ENCODE measurements at places on chromosomes 6 and 20.

- DNase-seq, result no peak
These were observed 106.8 kb downstream of the COL19A1 start for GRCh38 chr6:69973138-69973537.

GRCh38 chr6:8177721-8178120 is 75.4 kb upstream of the EEF1E1 start:
- DNase-seq, result no peak

DNA sequence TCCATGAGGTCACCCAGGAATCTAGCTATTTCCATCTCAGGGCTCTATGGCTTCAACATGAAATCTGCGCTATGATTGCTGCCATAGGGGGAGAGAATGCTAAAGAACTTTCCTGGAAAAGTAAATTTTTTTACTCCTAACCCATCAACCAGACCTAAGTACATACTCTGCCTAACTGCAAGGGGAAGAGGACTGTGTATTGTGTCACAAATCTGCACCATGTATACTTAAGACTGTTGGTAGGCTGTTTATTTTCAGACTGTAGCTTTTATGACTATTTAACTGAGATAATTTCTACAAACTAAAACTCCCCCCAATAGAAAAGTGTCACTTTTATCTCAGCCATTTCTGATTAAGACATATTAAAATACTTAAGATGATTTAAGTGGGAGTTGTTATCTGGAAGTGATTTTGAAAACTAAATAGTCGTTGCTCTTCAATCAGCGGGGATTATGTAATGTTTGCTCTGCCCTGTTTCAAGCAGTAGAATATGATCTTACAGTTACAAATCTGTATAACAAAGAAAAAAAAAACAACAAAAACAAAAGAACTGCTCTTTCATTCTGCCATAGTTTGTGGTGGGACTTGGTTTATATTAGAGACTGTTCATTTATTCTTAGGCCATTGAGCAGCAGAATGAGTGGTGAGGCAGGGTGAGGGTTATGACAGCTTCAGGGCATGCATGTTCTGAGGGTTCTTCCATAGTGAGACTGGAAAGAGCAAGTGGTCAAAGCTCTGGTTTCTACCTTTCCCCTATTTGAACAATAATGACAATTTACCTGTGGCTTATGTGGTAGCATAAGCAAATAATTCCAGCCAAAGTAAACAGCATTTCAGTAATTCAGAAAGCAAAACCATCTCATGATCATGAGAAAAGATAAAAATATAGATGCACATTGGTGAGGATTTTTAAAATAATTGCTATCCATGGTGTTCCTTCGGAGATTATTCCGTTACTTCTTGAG is 126.3 kb upstream of the CEP162 start:
- no peak for DNase-seq

DNA sequence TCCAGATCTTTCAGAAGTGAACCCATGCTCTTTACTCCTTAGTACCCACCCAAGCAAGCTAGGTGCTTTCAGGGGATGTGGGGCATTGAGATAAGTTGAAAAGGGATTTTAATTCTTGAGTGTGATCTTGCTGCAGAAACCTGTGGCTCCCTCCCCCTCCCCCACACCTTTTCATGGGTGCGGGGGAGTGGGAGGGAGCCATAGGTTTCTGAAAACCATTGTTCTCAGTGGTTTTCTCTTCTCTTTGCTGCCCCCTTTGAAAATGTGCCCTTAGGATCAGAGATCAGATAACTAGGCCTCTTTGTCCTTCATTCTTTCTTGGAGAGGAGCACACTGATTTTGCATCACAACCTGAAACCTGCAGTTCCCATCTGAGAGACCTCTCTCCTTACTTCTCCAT is 2.4 kb downstream of the PCSK2 start:
- no peak for DNase-seq

- no peak for DNase-seq
These were observed 153.3 kb upstream of the SYNCRIP start for GRCh38 chr6:85795945-85796344.

- no peak for DNase-seq
These were observed 5.3 kb downstream of the TRIM39 start for GRCh38 chr6:30331981-30332380.

GRCh38 chr6:138004430-138005287 is 102.6 kb downstream of the PERP start:
- peak; percentile 30 for DNase-seq

GRCh38 chr20:16566080-16566479 is 7.2 kb downstream of the KIF16B start:
- DNase-seq, result no peak

- no peak for DNase-seq
These were observed 1177.9 kb downstream of the GRIK2 start for GRCh38 chr6:102571236-102571908.

- DNase-seq, result no peak
These were observed 162.4 kb upstream of the AGPAT4 start for GRCh38 chr6:161436106-161436876.

GRCh38 chr20:44527716-44528199 is 5.9 kb upstream of the SERINC3 start:
- DNase-seq, result no peak

GRCh38 chr6:118187568-118188164 is 280.6 kb downstream of the SLC35F1 start:
- DNase-seq, result peak; percentile 24

- peak; percentile 61 for DNase-seq
These were observed 378.5 kb upstream of the TSHZ2 start for GRCh38 chr20:52593654-52594053.

GRCh38 chr20:50272724-50273446 is 82.3 kb downstream of the CEBPB start:
- DNase-seq, result no peak

DNA sequence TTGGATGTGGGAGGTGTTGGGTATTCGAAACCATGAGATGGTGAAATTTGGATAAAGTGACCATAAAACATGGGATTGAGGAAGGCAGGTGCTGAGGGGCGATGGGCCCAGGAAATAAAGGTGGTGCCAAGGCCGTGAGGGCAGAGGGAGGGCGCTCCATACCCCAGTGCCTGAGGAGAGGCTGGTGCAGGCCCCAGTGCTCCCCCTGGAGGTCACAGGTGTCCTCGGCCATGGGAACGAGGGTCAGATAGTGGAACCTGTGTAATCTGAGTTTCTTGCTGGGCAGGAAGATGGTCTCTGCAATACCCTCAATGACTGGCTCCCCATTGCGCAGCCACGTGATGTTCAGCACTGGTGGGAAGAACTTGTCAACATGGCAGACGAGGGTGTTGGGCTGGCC is 16.2 kb downstream of the HLA-DPB1 start:
- DNase-seq, result no peak

DNA sequence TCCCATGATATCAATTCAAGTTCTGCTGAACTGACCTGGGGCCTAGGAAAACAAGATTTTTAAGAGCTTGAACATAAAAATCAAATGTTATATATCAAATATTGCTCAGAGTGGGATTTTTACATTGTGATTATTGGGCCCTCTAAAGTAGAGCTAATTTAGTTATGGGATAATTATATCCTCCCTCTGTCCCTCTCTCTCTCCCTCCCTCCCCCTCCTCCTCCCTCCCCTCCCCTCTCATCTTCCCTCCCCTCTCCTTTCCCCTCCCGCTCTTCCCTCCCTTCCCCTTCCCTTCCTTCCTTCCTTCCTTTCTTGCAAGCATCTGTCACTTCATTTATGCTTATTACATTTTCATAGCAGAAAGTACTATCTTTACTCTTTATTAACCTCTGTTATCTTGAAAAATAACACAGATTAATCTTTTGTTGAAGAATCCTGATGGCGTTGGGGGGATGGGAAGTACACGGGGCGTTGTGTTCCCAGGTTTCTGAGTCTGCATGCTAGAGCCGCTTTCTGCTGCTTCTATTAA is 32.8 kb downstream of the KIF25 start:
- no peak for DNase-seq

DNA sequence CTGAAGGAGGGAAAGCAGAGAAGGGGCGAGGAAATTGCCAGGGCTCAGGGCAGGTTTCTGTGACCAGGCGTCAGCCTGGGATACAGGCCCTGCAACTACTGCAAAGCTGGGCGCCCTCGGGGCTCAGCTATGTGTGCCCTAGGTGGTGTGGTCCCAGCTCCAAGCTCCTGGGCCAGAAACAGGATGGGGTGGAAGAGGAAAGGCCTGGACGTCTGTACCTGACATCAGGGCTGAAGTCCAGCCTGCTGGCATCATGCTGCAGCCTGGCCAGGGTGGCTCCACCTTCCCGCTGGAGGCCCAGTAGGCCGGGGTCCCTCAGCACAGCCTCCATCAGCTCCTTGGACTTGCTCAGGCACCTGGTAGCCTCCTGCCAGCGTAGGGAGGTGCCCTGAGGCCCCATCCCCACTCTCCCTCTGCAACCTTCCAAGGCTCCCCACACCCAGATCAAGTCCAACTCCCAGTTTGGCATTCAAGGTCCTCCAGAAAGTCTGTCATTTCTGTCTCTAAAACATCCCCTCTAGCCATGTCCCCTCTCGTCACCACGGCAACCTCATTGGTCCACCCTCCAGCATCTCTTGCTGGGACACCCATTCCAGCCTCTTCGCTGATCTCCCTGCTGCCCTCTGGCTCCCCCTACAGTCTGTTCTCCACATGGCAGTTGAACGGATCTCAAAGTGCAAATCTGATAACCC is 38.2 kb downstream of the KIAA1755 start:
- DNase-seq, result peak; percentile 72

- peak; percentile 44 for DNase-seq
These were observed 91.3 kb upstream of the SHLD1 start for GRCh38 chr20:5658912-5659345.
